ENCODE measurements at places on chromosomes 7 and 10.

DNA sequence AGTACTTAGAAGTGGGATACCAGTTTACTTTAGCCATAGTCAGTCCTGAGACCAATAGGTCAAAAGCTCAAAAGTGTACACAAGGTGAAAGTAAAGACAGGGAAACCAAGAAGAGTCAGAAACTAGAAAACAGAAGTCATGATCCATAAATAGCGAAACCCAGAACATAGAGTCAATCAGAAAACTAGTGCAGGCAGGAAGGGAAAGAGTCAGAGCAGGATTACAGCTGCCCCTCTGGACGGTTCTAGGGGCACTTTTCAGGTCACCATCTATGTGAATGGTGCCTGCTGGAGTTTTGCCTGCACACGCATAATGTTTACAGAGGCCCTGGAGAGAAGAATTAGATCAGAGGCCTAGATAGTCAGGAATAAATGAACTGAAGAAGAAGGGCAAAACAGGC is 22.4 kb upstream of the DMTF1 start:
- DNase-seq, result no peak

DNA sequence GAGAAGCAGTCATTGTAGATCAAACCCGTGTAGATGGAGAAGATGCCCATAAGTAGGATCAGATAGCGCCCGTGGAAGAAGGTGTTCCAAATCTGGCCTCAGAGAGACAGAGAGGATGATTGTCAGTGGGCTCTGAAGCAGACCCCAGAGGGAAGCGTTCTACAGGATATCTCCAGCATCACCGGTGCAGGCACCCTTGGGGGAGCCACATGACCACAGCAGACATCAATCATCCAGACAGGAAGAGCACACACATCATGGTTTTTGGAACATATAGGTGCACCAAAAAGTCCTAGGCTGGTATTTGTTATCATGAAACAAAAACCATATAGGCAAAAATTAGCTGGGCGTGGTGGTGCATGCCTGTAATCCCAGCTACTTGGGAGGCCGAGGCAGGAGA is 44.0 kb upstream of the SVOPL start:
- no peak for DNase-seq

DNA sequence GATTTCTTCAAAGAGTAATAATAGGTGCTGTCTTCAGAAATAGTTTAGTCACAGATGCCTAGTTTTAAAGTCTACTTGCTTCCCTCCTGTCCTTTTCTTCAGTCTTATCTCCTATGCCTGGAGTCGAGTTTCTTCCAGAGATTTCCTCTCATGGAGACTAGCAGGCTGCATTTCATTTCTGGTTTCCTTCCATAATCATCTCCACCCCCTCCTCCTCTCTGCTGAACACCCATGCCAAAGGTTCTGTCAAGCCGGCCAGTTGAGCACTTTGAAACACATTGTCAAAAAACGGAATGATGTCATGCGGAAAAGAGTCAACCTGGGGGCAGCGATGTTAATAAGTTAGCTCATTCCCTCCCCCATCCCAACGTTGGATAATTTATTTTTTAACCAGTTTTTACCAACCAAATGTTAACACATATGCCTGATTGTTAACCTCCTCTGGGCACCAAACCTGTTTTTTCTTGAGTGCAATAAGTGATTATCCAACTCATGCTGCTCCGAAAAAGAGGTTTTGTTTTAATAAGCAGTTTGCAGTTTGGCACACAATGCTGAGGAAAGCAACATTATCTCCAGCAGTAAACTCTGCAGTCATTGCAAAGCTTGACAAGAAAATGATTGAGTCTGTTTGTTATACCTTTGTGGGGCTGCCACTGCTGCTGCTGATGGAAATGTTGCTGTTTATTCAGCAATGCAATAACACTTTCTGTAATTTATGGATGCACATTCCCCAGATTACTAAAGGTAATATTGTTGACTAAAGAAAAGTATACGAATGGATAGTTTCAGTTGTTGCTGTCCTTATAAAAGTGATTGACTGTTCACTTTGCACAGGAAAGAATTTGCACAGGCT is 161.6 kb downstream of the LRMDA start:
- no peak for DNase-seq

DNA sequence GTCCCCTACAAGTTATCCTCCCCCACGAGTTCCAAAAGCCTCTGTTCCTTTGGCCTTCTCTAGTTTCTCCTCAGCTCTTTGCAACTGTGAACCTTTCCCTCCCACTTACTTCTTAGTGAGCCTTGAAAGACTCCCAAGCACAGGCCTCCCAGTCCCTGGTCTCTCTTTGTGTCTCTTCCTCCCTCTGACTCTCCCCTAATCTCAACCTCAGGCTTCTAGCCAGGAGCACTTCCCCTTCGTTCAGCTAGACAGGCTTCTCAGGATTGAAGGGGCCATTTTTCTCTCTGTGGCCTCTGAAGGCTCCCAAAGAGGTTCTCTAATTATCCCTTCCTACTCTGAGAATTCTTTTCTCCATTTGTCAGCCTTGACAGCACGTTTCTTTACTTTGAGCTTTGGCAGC is 50.2 kb upstream of the PHYHIPL start:
- DNase-seq, result no peak

GRCh38 chr10:72173262-72173618 is 42.6 kb upstream of the ANAPC16 start:
- DNase-seq, result no peak

GRCh38 chr10:43041422-43042342 is 35.2 kb upstream of the RET start:
- no peak for DNase-seq

DNA sequence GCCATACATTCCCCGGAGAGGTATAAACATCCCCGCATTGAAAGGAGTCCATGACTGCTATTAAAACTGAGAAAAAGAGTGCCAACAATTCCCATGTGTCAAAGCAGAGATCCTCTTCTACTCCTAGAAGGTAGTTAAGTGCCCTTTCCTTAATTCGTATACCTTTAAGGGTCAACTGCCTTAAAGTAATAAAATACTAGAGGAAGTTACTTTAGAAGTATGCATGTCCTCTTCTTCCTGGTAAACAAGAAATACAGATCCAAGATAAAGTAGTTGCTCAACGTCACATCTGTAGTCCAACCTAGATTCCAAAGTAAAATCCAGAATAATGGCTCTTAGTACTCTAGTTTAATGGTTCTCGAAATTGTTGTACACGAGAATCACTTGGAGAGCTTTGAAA is 1.5 kb upstream of the TSPAN12 start:
- no peak for DNase-seq

DNA sequence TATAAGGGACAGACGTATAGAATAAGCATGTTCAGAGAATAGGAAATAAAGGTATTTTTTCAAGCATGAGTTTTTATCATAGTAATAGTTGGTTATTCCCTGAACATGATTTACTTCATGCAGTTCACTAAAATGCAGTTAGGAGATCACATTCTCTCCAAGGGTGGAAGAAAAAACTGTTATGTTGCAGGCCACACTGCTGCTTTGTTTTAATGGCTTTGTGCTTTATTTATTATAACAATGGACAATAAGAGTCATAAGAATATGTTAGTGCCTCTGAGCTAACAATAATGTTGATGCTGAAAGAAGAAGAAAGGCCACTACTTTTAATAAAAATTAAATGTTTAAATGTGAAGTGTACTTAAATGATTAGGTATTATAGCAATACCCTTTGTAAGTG is 78.5 kb upstream of the GATAD1 start:
- no peak for DNase-seq

- no peak for DNase-seq
Measured at GRCh38 chr10:131487822-131488221, 176.3 kb upstream of the TCERG1L start.

- DNase-seq, result no peak
Measured at GRCh38 chr7:30814700-30815387, 43.6 kb downstream of the MINDY4 start.

DNA sequence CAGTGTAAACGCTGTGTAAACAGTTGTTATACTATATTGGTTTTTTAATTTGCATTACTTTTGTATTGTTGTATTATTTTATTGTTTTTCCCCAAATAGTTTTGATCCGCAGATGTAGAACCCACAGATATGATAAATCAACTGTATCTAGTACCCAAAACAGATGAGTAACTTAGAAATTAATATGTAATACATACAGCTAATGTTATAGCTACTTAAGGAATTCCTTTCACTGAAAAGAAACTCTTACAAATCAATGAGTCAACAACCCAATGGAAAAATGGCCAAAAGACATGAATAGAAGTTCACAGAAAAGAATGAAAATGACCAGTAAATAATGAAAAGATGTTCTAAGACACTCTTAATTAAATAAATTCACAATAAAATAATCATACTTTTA is 32.3 kb upstream of the ARL4A start:
- DNase-seq, result no peak

DNA sequence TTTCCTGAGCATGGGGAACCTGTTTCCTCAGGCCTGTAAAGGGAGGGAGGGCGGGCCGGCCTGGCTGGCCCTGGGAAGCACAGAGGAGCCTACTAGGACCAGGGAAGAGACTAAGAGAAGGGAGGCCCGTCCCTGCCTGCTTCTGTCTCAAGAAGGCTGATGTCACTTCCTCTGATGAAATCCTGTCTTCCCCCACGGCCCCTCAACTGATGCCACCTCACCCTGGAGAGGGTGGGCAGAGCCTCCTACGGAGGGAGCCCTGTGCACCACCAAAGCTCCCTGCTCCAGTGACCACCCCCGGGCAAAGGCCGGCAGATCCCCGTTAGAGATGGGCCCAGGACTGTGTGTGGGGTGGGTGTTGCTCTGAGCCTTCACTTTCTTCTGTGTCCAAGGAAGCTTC is 1.0 kb upstream of the PILRA start:
- DNase-seq, result no peak

GRCh38 chr10:60446851-60447250 is 57.2 kb upstream of the ANK3 start:
- no peak for DNase-seq

- no peak for DNase-seq
Measured at GRCh38 chr10:9858816-9859215, 1158.9 kb upstream of the CELF2 start.

DNA sequence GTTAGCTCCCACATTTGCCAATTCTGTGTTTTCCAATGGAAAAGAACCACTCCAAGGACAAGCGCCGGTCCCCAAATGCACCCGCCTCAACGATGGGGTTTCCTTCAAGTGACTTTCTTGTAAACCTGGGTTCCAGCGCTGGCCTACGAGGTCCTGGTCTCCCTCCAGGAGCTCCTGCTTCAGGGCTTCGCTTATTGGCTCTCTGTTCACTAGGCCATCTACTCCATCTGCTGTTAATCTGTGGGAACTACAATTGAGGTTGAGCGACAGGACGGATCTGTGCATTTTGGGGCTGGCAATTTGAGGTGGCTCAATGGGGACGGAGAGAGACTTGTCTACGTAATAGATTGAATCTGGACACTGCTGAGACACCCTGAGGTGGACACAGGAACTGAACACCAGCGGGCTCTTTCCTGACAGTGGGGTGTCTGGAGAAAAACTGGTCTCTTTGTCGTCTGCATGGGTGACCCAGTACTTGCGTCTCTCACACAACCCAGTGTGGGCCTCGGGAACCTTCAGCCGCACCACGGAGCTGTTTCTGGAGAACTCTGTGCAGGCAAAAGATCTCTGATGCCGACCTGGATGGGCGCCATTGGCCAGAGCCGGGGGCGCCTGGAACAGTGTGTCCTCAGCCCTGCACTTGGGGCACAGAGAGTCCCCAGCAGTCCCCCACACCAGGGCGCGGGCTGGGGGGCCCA is 115.9 kb upstream of the ADAM12 start:
- no peak for DNase-seq

DNA sequence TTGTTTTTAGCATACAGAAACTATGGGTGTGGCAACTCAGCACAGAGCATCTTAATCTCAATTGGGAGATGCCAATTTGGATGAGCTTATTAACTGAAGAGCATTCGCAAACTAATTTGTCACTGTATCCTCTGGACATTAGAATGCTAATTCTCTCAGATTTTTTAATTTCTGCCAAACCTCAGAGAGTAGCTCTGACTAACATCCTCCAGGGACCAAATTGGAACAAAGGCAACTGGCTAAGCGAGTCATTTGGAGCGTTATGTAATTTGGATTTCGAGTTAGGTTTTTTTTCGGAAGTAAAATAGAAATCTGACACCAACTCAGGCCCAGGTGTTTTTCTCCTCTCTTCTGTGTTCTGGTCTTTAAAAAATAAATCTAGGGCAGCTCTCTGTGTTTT is 201.9 kb downstream of the BMPER start:
- DNase-seq, result no peak

GRCh38 chr10:47307381-47307780 is 7.4 kb downstream of the GDF10 start:
- DNase-seq, result no peak

GRCh38 chr7:156177422-156178055 is 365.3 kb upstream of the SHH start:
- no peak for DNase-seq

DNA sequence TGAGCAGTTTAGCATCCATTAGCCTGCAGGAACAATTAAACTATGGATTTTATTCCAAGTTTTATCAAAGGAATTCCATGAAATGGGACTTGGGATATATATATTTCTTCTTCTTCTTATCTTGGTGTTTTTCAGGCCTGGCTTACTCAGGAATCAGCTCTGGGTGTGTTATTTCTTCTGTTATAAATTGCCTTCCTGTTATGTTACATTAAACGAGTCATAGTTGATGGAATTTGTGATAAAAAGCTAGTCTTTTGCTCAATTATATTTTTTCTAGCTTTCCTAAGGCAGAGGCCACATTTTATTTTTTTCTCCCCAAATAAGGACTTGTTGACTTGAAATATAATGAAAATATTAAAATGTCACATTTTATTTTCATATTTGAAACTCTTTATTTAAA is 141.3 kb downstream of the EPC1 start:
- no peak for DNase-seq

GRCh38 chr10:113423981-113424721 is 128.7 kb upstream of the HABP2 start:
- DNase-seq, result no peak

GRCh38 chr10:110323503-110323902 is 18.8 kb upstream of the SMNDC1 start:
- DNase-seq, result no peak

DNA sequence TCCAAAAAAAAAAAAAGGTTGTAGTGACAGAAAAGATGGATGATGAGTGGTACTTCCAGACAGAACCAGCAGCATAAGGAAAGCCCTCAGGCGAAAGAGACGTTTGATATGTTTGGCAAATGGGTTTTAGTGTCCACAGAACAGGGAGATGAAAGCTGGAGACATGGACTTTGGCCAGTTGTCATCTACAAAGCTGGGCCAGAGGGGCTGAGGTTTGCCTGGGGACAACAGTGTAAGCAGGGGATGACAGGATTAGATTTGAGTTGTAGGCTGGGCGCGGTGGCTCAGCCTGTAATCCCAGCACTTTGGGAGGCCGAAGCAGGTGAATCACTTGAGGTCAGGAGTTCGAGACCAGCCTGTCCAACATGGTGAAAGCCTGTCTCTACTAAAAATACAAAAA is 47.8 kb upstream of the ELN start:
- DNase-seq, result no peak

GRCh38 chr7:55552320-55553023 is 19.8 kb downstream of the VOPP1 start:
- no peak for DNase-seq

DNA sequence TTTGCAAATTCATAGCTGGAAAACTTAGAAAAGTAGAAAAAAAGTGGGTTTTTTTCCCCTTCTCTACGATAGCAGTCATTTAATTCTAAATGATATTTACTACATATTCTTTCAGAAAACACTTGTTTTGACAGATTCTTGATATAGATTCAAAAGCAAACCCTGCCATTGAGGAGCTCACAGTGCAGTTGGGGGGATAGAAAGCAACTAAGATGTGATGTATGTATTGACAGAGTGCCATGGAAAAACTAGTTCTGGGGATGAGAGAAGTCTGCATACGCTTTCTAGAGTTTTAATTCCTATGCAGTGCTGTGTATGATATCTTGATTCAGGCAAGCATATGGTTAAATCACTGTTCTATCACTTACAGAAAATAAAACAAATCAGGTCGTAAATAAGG is 436.6 kb upstream of the GHITM start:
- DNase-seq, result no peak

All from anterior cingulate cortex (tissue), 58 donors.